ENCODE measurements at places on chromosomes 2 and 18.

DNA sequence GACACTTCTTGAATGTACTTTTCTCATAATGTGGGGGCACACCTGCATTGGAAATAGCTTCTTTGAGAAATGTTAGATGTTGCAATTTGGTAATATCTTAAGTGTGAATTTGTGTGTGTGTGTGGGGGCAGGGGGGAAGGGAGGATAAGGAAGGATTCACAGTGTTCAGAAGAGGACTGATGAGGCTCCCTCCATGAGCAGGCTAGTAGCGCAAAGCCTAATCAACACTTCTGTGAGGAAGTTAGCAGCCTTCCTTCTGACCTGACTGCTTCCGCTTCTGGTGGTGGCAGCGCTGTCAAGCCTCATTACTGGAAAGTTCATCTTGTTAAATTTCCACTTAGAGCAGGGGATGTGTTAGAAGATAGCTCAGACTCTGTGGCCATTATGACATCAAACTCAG is 295.4 kb upstream of the SPRED2 start:
- DNase-seq: no peak

GRCh38 chr2:85194780-85195480 is 61.7 kb downstream of the TCF7L1 start:
- no peak for DNase-seq

DNA sequence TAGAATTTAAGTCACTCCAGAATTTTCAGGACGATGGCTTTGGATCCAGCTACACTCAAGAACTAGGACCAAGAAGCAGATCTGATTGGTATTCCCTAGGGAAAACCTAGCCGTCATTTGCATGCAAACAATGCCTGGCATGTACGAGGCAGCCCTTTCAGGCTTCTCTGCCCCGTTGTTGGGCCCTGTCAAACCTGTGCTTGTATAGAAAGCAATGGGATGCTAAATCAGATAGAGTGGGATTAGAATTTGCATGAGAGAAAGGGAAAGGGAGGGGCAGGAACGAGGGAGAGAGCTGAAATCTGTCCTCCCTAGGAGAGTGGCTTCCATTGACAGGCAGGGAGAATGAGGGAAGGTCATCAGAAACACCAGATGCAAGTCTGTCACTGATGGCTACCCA is 28.6 kb downstream of the ARID5A start:
- no peak for DNase-seq

DNA sequence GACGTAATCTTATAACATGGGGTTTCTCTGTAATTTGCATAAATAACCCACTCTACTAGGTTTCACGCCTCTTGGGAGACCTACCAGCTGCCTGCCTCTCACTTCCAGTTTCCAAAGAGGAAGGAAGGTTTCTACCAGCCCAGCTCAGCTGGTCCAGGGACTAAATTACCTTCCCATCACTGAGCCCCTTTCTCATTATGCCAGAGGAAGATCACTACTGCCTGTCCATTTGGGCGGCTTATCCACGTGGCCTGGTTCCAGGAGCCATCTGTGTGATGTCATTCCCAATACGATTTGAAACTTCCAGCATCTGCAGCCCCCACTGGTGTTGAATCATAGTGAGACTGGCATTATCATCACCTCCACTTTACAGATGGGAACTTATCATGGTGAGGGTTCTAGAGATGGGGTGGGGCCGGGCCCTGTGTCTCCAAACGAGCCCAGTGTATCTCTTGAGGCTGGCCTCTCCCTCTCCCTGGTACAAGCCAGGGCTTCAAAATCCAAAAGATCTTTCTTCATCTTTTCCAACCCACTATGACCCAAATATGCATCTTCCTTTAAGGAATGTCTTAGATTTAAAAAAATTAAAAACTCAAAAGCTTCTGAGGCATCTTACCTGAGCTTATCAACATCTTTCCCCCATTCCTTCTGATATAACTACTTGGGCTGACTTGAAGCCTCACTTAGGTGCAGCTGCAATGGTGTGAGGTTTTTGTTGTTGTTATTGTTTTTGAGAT is 140.8 kb downstream of the DDX1 start:
- DNase-seq: peak; percentile 60

- DNase-seq: no peak
These were observed 201.7 kb downstream of the ALK start for GRCh38 chr2:29719639-29720038.

- DNase-seq: peak; percentile 73
These were observed at the start of gene CRIM1 for GRCh38 chr2:36355151-36355889. TSS of gene CRIM1 (plus strand) at chr2:36355778. CDS start at chr2:36356293, 515 bp downstream.

DNA sequence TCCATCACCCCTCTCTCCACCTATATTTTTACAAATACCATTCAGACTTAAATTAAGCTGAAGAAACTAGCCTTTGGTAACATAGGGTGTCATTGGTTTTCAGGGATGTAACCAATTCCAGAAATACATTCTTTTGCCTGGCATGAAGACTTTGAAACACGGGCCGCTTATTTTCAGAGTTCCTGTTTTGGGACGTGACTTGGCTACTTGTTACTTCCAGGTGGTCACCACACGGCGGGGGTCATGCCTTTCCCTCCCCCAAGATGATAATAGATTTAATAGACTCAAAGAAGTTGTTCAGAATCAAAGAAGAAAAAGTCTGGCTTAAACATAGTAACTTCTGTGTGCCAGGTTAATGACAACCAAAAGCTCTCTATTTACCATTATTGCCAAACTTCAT is 110.6 kb downstream of the SEPTIN10 start:
- DNase-seq: no peak

DNA sequence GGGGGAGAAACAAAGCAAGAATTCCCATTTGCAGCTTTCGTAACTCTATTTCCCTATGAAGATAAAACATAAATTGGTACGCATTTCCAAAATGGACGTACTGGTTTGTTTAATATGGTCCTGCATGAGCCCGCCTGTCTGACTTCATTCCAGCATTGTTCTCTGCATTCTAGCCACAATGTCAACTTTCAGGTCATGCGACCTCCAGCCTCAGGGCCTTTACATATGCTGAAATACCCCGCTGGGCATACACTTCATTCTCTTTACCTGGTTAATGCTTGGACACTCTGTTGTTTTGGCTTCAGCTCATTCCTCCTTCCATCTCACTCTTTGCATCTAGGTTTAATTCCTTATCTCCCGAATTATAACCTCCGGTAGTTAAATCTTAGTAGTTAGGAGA is 103.7 kb upstream of the DNMT3A start:
- no peak for DNase-seq

DNA sequence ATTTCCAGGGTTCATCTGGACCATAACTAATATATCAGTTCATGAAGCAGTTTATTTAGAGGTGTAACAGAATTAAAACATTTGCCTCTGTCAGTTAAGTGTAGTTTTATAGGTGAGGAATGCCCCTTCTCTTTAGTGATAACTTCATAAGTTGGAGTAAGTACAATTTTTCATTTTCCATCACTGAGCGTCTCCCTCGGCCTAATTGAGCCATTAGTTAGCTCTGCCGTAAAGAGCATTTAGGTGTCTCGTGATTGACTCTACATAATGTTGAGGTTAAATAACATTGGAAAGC is 88.4 kb downstream of the UGGT1 start:
- no peak for DNase-seq

GRCh38 chr2:130882111-130882690 is 45.5 kb downstream of the ARHGEF4 start:
- no peak for DNase-seq

- DNase-seq: peak; percentile 94
These were observed 25.3 kb upstream of the SMAD7 start for GRCh38 chr18:48975817-48976649.

DNA sequence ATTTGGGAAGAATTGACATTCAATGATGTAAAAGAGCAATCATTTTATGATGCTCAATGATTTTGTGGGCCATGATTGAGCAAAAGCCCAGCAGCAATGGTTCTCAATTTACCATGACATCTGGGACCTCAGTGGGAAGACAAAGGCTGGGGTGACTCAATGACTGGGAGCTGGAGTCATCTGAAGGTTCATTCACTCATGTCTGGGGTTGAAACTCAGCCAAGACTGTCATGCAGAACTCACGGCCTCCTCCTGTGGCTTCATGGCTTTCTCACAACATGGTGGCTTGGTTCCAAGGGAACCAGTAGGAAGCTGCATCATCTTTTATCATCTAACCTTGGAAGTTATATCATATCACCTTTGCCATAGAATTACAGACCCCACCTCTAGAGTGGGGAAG is 45.1 kb upstream of the CD226 start:
- DNase-seq: no peak

DNA sequence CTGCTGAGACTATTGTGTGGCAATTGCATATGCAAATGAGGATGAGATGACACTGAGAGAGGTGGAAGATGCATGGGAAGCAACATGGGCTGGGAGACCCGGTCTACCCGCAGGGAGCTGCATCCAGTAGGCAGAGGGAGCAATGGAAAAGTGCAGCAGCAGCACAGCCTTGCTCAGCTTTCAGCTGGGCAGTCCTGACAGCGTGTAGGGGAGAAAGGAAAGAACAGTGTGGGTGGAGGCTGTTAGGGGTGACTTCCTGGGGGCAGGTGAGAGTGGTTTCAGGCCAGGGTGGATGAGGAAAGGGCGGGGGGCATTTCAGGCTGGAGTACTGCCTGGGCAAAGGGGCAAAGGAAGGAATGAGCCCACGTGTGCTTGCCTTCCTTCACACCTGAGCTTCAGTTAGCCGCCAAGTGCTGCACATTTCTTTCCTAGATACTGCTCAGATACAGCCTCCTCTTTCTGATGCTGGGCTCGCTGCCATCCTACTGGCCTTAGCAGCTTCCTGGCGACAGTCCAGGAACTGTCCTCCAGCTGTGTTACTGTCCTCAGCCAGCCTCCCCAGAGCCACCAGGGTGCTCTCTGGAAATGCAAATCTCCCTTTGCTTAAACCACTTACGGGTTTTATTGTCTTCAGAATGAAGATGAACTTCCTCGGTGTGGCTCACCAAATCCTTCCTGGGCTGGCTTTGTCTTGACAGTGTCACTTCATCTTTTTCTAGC is 276.3 kb downstream of the TSN start:
- DNase-seq: no peak

DNA sequence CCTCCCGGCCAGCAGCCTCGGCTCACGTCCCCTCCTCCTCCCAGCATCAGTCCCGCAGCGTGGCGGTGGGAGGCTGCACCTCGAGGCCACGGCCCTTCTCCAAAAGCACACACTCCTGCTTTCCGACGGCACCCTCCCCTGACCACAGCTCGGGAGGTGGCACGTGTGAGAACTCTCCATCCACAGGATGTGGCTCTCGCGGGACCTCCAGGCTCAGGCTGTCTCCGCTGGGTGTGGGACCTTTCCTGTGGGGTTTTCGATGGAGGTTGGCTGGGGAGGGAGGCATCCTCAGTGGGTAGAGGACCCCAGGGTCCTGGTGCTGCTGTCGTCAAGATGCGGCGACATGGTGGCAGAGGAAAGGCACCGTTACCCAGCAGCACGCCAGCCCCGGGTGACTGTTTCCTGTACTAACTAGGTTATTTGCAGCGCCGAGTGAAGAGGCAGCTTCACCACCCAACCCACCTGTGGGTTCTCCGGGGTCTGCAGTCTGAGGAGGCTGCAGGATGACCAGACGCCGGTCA is 42.8 kb upstream of the KCNG2 start:
- no peak for DNase-seq

- DNase-seq: no peak
These were observed 573 bp downstream of the STAM2 start for GRCh38 chr2:152175012-152175367.
